DMS79 treated with DMSO at 0.1 percent for 48 hours (cell line): ENCODE measurements at places on chromosomes 12 and 14.

- DNase-seq = no peak
Measured at GRCh38 chr14:56099081-56099797, 19.0 kb upstream of the PELI2 start.

DNA sequence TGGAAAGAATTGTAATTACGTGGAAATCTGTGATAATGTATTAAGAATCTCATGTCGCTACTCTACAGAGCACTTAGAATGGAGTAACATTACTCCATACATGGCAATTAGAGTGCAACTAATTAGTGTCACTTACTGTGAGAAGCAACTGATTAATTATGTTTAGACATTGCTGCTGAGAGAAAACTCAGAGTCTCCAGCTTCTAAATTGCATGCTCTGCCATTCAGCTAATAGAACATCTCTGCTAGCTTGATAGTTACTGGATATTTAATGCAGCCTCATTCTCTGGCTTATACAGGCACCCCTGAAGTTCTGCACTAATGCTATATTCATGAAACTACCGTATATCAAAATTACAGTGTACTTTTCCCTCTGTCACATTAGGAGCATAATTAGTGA, 338.4 kb downstream of the ADAMTS20 start:
- DNase-seq = no peak

DNA sequence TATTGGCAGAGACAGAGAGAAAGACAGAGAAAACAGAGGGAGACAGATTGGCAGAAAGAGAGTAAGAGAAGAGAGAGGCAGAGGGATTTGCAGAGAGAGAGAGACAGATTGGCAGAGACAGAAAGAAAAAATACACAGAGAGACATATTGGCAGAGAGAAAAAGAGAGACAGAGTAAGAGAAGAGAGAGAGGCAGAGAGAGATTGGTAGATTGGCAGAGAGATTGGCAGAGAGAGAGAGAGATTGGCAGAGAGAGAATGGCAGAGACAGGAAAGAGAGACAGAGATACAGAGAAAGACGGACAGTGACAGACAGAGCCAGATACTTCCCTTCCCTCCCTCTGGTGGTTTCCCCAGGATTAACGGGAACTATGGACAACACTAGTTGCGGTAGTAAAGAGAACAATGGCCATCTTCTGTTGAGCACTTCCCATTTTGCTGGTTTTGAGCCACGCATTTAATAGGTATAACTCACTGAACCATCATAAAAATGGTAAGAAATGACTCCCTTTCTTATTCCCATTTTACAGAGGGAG, 2.6 kb upstream of the NOS1 start:
- DNase-seq = no peak

- no peak for DNase-seq
Measured at GRCh38 chr12:67881565-67881964, 107.7 kb upstream of the IFNG-AS1 start.

GRCh38 chr14:74945852-74946658, 9.3 kb downstream of the PGF start:
- DNase-seq = peak; percentile 42

- no peak for DNase-seq
Measured at GRCh38 chr12:1373901-1374735, 220.3 kb downstream of the FBXL14 start.

- DNase-seq = no peak
Measured at GRCh38 chr12:28507033-28507432, 316.8 kb downstream of the CCDC91 start.

- no peak for DNase-seq
Measured at GRCh38 chr12:82880442-82880901, 193.8 kb downstream of the TMTC2 start.

DNA sequence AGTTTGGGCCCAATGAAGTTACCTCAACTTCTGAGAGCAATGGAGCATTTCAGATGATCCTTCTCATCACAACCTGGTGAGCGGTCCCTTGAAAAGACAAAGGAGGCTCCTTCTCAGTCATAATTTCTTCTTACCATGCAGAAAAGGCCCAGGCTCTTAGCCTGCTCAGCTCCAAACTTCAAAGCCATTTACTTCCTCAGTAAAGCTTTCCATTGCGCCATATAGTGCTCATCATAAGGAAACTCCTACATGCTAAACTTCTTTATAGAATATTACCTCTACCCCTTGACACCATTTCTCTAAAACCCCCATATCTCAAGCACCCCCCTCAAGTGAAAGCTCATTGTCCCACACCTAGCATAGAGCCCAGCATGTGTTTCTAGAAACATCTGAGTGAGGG, 127.1 kb downstream of the GTF2A1 start:
- DNase-seq = no peak

- DNase-seq = no peak
Measured at GRCh38 chr12:29238822-29239291, 89.8 kb downstream of the FAR2 start.

GRCh38 chr14:21902561-21903181, 229.1 kb upstream of the OR4E1 start:
- DNase-seq = no peak

DNA sequence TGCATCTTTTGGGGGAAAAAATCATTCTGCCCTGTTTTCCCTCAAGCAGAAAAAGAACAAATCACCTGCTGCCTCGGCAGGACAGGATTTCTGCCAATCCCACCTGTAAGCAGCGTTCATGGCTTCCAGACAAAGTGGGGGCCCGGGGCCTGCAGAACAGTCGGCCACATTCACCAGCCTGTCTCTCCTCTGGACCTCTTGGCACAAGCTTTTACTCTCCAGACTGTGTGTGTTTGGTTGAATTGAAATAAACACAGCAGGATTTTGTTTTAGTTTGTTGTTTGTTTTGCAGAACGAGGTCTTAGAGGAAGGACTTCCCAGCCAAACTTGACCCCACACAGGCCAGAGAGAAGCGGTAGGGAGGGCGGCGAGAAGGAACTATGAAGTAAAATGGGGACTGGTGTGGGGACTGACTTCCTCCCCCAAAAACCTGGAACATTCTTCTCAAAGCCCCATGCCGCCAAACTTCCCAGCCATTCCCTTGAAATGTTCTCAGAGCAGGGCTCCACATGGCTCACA, 41.7 kb upstream of the FOS start:
- DNase-seq = no peak

- DNase-seq = no peak
Measured at GRCh38 chr12:21704847-21705246, 47.2 kb upstream of the LDHB start.

- DNase-seq = peak; percentile 88
Measured at GRCh38 chr14:75404847-75405246, 23.0 kb upstream of the JDP2 start.

DNA sequence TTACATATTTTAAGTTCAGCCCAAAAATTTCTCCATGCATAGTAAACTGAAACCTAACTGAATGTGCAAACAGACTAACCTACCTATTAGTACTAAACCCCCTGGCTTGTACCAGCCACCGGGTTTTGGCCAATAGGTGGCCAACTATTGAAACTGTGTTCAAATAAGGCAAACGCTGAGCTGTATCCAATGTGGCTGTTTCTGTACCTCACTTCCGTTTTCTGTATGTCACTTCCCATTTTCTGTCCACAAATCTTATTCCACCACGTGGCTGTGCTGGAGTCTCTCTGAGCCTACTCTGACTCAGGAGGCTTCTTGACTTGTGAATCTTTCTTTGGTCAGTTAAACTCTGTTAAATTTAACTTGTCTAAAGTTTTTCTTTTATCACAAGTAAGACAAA, 6.0 kb upstream of the FBXO34 start:
- DNase-seq = no peak

GRCh38 chr14:81450100-81450531, 50.0 kb upstream of the STON2 start:
- DNase-seq = peak; percentile 100

DNA sequence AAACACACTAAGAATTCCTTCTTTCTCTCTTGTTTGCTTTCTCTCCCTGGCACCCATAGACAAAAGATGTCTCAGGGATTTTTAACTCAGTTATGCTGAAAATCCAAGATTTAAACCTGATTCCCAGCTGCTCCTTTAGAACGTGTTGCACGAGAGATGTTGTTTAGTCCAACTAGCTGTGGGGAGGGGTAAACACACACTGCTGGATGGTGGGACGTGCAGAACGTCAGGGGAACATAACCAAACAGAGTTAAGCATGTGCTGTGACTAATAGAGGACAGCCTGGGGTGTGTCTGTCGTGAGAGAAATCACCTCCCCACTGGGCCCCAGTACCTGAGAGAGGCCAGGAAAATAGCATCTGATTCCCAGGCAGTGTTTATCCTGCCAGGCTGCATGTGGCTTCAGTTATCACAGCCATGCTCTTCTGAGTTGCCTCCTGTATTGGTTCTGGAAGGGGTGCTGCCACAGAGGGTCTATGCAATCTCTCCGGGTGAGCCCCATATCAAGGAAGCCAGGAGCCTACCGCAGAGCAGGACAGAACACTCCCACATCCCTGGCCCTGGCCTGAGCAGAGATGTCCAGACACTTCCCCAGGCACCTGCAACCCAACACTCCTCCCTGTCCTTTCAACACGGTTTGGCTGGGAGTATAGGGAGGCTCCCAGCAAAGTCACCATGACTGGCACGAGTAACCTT, 112.7 kb upstream of the EGLN3 start:
- DNase-seq = no peak

DNA sequence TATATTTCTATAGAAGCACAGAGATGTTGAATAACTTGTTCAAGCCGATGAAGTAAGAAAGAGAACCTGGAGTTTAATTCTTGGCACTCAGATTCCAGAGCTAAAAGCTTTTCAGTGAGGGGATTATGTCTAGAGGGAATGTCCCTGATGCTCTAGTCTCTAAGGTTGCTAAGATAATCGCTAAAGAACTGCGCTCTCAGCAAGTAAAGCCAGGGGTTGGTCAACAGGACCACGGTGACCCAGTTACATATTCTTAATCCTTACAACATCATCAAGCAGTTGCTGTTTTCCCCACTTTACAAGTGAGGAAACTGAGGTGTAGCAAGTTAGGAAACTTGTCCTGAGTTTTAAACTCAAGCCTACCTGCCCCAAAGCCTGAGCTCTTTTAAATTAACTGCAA, 110.8 kb downstream of the DAD1 start:
- DNase-seq = no peak

DNA sequence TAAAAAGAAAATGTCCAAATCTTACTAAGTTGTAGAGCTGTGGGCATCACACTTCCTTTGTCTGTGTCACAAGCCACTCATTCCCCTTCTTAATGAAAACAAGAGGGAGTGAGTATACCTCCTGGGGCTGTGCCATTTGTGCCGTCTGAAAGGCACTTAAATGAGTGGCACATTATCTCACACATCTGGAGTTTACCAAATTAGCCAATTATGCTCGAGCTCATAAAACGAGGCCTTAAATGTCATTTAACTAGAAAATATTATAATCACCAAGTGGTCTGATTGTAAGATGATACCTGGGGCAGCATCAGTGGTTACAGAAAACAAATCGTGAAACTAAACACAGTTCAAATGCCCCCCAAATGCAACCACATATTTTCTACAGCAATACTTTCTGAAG, 146.1 kb downstream of the PAX9 start:
- peak; percentile 93 for DNase-seq

GRCh38 chr12:52942901-52943181, 6.1 kb upstream of the KRT18 start:
- no peak for DNase-seq

GRCh38 chr12:103455020-103455763, 40.6 kb downstream of the C12orf42 start:
- no peak for DNase-seq

DNA sequence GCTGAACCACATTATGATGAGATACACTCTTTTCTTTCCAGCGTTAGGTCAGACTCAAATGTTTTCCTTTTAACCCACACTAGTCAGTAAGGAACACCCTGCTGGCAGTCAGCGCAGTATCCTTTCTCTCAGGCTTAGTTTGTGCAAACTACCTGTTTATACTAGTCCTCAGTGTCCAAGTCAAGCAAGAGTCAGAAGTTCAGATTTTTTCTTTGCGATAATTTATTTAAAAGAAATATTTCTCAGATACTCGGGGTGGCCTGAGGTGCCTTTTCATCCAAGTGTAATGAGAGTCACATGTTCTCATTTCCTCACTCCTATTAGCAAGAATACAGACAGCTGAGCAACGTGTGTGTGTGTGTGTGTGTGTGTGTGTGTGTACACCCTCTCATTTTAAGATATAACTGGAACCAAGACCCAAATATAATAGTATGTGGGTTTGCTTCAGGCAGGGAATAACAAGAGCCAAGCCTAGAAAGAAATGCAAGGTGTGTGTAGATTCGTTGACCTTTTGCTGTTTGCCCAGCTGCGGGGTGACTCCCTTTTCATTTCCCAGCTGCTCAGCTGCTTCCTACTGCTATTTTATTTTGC, 182.7 kb downstream of the KICS2 start:
- DNase-seq = peak; percentile 2

DNA sequence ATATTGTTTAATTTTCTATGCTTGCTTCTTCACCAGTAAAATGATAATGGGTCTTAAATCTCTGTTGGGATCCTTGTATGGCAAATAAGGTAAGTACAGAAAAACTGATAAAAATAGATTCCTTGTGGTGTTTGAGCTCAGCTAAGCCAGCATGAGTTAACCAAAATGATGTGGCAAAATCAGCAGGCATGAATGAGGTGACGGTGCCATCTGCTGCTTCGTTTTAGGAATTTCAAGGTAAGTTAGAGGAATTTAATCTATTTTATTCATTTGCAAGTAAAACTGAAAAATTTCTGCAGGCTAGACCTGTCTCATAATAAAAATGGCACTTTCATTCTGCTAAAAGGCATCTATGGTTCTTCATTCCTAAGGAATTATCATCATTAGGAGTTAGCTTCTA, 10.0 kb upstream of the CLEC7A start:
- DNase-seq = peak; percentile 11

DNA sequence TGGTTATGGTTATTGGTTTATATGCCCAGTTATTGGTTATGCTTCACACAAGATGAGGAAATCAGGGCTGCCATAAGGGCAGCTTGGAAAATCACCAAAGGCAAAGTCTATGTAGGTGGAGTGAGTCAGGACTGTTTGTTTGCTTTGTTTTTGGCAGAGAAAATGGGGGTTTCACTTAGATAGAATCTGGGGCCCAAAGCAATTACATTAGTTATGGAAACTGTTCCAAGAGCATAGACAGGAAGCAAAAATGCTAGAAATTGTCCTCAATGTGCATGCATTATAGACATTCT, 2.2 kb downstream of the VAMP1 start:
- DNase-seq = no peak

GRCh38 chr14:51139121-51139681, 44.3 kb upstream of the TRIM9 start:
- DNase-seq = peak; percentile 97

DNA sequence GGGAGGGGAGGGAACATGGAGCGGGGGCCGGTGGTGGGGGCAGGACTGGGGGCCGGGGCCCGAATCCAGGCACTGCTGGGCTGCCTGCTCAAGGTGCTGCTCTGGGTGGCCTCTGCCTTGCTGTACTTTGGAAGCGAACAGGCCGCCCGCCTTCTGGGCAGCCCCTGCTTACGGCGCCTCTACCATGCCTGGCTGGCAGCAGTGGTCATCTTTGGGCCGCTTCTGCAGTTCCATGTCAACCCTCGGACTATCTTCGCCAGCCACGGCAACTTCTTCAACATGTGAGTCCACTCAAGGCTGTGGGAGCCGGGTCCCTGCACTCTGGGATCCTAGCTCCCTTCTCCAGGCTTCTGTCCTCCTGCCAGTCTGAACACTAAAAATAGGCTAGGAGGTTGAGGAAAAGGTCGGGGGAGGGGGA, 1.1 kb downstream of the FITM1 start:
- DNase-seq = no peak
